ENCODE measurements at places on chromosomes 16 and 17.
A peak's percentile ranks its signal among the peaks of the same experiment; 100 is the strongest.

DNA sequence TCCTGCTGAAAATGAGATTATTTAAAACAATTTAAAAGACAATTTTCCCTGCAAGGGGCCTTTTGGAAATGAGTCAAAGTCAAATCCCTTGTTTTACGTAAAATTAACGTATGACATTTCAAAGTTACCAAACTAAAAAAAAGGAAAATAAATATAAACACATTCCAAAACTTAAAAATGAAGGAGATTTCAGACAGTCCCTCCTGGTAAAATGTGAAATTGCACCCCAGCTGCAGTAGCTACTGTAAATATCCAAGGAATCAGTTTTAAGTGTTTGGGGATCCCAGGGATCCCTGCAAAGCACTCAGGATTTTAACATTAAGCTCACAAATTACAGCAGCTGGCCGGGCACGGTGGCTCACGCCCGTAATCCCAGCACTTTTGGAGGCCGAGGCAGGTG lies 63.3 kb downstream of the NXN start:
- DNase-seq: no peak

GRCh38 chr17:79647456-79647915 lies 36.6 kb upstream of the RBFOX3 start:
- DNase-seq: peak; percentile 37

DNA sequence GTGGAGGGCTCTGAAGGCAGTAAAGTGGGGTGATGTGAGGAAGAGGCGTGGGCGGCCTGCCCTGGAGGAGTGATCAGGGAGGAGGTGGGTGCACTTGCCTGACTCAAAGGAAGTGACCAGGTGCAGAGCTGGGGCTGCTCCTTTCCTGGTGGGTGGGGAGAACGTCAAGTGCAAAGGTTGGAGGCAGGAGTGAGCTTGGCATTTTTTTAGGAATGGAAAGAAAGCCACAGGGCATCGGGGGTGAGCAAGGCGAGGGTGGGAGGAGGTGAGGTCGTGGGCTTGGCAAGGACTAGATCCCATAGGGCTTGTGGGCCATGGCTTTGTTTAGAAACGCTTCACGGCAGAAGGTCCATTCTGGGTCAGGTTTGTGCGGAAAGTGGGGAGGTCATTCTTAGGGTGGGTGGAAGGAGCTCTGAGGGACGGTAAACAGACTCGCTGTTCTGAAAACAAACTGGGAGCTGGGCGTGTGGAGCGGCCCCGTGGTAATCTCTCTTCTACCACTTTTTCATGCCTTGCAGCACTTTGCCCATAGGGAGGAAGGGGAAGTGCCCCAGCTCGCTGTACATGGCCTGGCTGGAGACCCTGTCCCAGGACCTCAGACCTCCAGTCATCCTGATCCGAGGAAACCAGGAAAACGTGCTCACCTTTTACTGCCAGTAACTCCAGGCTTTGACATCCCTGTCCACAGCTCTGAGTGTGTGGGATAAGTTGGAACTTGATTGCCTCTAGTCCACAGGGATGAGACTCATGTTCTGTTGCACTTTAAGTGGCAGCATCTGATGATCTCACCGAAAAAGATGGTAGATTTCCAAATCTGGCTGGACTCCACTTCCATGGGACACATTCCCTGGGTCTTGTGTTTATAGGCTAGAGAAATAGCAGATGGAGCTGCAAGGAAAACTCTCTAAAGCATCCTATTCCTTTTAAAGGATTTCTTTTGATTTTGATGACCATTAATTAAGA lies 18.9 kb upstream of the HERPUD1 start:
- no peak for DNase-seq

DNA sequence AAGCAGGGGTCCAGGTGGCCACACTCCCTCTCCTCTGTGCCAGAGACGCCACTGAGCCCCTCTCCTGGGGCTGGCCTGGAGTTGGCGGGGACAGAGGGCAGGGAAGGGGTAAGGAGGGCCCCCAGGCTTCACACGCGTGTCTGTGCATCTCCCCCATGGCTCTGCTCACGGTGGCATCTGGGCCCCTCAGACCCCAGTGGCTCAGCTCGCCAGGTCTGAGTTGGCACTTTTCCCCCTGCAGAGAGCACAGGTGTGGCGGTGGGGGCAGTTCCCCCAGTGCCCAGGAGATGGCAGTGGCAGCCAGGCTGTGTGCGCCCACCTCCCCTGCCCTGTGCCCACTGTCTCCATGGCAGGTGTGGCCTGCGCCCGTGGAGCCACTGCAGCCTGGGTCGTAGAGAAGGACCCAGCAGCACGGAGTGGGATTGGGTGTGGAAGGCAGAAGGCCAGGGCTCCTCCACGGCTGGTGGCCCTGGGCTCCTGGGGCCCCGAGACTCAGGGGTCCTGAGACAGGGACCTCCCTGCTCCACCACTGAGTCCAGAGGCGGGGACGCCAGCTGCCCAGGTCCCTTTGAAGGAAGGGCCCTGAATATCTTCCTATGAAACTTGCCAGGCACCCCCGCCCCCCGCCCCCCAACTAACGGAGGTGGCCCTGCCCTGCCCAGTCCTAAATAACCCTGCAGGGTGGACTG lies 4.3 kb upstream of the APRT start:
- peak; percentile 83 for DNase-seq

GRCh38 chr16:83005653-83006160 lies 378.9 kb downstream of the CDH13 start:
- DNase-seq: no peak
